ENCODE measurements at places on chromosomes 7 and 10.

- DNase-seq: peak; percentile 83
Measured at GRCh38 chr7:43954524-43955228, 28.4 kb downstream of the UBE2D4 start.

DNA sequence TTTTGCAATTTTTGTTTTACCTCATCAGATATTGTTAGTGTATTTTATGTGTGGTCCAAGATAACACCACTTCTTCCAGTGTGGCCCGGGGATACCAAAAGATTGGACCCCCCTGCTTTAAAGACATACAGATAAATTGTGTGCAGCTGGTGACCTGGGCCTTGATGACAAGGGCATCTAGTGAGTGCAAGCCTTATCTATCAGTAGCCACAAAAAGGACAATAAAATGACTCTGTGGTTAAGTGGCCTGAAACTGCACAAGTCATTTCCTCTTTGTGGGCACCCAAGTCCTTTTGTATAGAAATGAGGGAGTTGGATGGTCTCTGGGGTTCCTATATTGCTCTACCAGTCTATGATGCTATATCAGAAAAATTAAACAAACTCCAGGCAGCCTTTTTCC is 98.1 kb downstream of the PARD3 start:
- no peak for DNase-seq

- no peak for DNase-seq
Measured at GRCh38 chr7:106281127-106281526, 3.7 kb downstream of the NAMPT start.

- DNase-seq: no peak
Measured at GRCh38 chr10:72889391-72889831, 4.1 kb upstream of the OIT3 start.

DNA sequence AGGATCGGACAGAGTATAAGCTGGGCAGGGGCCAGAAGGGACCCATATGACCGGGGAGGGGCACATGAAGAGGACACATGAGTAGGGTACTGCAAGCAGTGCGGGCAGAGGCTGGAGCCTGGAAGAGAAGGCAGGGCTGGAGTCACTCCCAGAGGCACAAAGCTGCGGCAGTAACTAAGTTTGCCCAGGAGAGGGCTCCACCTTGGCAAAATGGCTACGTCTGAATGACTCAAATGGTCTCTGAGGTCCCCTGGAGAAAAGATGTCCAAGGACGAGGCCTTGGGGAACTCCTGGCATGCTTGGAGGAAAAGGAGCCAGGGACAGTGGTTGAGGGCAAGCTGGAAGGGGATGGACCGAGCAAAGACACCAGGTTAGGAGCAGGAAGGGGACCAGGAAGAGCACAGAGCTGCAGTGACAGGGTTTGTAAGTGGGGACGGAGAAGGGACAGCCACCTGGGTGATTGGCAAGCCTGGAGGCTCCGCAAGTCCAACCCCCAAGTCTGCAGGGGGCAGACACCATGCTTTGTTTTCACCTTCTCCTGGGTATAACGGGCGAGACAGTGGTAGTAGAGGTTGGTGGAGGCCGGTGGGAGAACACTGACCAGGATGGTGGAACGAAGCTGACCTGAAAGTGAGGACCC is 43.1 kb upstream of the LBX1 start:
- peak; percentile 83 for DNase-seq

DNA sequence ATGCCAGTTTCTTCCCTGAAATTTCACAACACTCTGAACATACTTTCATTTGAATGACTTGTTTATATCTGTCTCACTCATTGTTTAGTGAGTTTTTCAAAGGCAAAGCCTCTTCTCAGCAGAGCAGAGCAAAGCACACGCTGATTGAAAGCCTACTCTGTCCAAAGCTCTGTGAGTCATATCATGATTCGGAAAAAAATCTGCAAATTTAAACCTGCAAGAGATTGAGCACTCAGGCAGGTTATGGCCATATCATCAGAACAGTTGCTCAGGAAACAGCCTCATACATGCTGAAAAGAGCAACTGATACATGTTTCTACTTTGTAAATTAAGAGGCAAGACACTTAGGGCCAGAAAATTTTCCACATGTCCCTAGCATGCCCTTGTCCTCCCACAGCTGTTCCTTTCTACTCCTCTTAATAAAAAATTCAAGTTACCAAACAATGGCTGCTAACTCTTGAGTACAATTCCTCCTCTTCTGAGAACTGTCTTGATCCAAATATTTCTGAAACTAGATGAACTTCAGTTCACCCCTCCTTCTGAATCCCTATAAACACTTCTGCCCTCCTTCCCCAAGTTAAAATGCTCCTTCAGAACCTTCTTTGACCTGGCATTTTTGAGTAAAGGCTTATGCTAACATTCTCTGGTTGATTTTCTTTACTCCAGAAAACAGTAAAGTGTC is 140.6 kb upstream of the HPS1 start:
- no peak for DNase-seq

DNA sequence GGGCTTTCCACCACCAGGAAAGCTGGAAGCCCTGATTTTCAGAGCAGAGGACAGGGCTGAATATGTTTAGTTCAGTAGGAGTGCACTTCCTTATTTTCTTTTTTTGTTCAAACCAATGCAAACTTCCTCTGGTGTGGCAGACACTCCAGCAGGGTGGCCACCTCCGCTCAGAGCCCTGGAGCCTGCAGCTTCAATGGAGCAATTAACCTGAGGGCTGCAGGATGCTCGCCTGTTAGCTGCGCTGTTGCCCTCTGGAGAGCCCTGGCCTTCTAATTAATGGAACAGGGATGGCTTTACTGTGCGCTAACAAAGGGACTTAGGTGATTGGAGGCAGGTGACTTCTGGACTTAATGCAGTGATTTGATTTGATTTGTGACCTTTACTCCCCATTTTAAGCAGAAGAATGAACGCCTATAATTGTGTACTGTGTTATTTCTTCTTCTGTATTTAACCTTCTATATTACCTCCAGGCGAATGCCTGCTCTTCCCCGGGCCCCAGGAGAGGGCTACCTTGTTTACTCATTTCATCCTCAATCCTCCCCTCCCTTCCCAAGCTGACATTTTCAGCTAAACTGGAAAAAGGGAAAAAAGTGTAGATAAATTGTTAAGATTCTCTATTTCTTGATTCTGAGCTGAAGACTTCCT is 123.0 kb upstream of the CTBP2 start:
- peak; percentile 28 for DNase-seq

DNA sequence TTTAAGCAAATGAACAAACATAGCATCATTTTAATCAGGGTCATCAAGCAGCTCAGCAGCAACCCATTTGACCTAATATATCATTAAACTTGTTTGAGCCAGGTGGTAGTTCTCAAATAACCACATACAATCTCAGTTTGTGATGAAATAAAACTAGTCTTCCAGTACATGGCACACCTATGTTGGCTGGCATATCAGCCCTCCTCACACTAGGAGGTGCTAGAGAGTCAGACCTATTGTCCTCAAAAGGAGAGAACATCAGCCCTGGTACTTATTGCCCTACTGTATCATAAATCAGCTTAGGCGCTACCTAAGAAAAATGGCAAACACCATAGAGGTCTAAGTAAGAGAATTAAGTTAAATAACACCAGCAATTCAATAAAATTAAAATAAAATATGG is 81.7 kb downstream of the CABCOCO1 start:
- DNase-seq: no peak

GRCh38 chr7:98133181-98133580 is 26.5 kb downstream of the LMTK2 start:
- DNase-seq: no peak

DNA sequence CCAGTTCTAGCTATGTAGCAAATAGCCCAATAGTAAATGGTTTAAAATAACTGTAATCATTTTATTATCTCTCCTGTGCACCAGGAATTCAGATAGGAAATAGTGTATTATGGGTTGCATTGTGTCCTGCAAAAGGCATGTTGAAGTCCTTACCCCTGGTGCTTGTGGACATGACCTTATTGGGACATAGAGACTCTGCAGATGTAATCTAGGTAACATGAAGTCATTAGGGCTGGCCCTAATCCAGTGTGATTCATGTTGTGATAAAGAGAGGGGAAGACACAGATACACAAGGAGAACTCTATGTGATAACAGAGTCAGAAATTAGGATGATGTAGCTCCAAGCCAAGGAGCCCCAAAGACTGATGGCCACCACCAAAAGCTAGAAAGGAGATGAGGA is 462.8 kb downstream of the GALNT17 start:
- no peak for DNase-seq

- no peak for DNase-seq
Measured at GRCh38 chr7:105298439-105298894, 90.3 kb downstream of the SRPK2 start.

DNA sequence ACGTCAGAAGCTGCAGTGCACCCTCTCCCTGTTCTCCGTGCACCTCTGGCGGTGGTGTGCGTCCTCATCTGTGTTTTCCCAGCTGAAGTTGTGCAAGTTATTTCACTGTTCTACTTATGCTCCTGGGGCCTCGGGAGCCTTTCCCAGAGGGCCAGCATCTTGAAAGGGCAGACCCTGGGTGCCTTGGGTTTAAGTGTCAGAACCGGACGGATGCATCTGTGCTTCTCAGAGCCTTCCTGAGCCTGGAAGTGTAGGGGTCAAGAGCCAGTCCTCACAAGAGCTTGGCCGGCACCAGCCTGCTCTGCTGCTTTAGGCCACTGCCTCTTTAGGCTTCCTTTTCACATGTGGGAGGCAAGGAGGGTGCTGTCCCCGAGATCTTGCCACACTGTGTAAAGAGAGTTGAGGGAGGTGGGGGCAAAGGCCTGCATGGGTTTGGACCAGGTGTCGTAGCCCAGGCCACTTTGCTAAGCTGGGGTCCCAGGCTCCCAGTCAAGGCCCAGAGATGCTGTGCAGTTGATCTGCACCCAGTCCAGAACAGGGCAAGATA is 128.9 kb upstream of the NPS start:
- DNase-seq: no peak

DNA sequence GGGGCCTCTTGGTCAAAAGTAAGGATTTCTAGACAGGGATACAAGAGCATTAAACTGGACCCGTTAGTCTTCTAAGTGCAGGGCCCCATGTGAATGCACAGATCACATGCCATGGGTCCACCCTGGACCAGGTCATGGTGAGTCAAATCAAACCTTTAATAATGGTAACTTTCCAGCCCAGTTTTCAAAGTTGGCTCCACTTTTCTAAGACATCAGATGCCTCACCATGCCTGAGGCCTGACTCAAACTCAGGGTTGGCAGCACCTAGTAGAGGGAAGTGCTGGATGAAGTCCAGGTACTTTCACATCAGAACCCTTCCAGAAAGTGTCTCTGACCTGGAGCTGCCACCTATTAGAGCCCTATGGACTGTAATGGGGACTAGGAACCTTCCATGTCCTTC is 9.7 kb upstream of the SMIM30 start:
- no peak for DNase-seq

GRCh38 chr7:5345171-5345570 is 62.4 kb downstream of the SLC29A4 start:
- DNase-seq: no peak

GRCh38 chr7:15555381-15555859 is 6.4 kb downstream of the AGMO start:
- peak; percentile 43 for DNase-seq

GRCh38 chr10:7045891-7046599 is 364.8 kb downstream of the SFMBT2 start:
- no peak for DNase-seq

DNA sequence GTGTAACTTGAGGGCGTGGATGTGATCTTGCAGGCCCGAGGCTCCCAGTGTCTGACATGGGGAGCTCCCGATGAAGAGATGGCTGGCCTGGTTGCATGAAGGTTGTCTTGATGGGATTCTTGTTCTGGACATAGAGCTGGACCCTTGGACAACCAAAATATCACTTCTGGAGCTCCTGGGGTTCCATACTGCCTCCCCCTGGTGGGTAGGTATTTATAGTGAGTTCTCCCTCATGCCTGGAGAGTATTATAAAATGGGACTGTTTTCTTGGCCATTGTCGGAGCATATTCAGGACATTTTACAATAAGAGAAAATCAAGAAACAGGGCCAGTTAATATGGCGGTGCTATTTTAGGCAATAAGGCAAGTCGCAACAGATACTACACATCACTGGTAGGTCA is 32.6 kb upstream of the GIMAP8 start:
- DNase-seq: no peak

DNA sequence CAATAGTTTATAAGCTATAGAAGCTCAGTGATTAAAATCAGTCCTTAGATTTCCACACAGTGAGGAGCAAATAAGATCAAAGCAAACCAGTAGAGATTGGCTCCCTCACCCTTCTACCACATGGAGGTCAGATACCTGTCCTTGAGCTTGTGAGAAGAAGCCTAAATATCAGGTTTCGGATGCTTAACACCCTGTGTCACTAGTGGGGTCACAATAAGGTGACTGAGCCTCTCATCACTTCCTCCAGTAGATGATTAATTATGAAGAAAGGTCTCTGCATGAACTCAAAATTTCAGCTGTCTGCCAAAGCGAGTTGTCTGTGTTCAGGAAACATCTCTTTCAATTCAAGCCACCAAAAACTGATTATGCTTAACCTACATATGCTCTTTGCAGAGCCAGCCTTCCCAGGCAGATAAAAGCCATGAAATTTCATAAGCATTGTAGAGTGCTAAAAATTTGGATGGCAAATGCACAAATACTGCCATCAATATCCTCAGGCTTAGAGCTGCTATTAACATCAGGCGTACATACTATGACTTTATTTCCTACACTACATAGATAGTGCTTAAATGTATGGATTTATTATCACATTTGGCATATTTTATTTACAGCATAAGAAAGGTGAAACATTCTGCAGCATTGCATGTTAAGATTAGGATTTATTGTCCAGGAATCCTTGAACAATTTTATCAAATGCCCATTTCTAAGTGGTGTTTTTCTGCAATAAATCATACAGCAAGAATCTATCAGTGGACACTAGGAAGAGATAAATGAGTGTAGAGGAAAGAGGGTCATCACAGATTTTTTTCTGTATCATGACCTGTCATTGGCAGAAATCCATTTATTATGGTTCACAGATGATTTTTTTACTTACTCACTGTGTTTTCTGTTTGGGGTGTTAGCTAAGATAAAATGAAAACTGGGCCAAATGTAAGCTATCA is 285.1 kb upstream of the SP8 start:
- no peak for DNase-seq

- DNase-seq: no peak
Measured at GRCh38 chr10:75243426-75243825, 7.7 kb upstream of the COMTD1 start.

DNA sequence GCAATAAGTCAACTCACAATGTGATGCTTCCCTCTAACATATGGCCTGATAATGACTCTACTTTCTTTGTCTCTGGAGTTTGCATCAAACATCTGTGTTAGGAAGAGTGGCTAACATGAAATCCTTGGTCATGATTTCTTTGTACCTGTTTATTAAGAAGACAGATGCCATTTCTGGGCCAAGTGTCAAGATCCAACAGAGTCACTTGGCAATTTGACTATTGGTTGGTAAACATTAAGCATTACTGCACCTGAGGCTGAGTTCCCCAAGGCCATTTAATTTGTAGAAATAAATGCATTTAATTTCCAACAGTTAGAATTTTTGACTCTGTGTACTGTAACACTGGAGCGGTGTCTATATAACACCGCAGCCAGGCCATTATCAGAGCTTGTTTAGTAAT is 403.7 kb downstream of the GALNT17 start:
- no peak for DNase-seq

- DNase-seq: no peak
Measured at GRCh38 chr10:49622426-49623425, 8.9 kb downstream of the CHAT start.
